Activated CD4-positive, alpha-beta memory T cell treated with anti-CD3 and anti-CD28 coated beads for 36 hours (primary cell): ENCODE measurements at places on chromosomes 7 and 10. TPM values are rescaled to one million over a fixed set of nuclear protein-coding genes. Genes with fewer than 3 reads are reported as not detected.

- H3K4me1 ChIP-seq = no peaks in the 10 kb centered on the region
- H3K27me3 ChIP-seq = no peaks in the 10 kb centered on the region
- no peak for DNase-seq
- no peak overlapping the region for H3K4me3 ChIP-seq
- no peaks in the 10 kb centered on the region for H3K36me3 ChIP-seq
- H3K27ac ChIP-seq = no peak overlapping the region
These were observed 234.3 kb upstream of the PHF14 start for GRCh38 chr7:10739401-10739800.

DNA sequence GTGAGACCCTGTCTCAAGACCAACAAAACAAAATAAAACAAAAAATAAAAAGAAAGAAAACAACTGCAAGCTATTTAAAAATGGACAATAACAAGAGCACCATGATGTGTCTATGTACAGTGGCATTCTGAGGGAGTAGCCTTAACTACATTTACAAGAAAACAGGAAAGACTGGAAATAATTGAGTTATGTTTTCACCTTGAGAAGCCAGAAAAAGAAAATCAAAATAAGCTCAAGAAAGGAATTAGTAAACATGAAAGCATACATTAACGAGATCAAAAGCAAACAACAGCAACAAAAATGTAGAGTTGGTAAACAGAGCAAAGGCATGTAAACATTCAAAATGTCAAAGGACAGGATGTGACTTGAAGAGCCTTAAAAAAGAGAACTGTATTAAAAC is 36.7 kb downstream of the TEX36 start:
- no peak overlapping the region for H3K4me3 ChIP-seq
- no peaks in the 10 kb centered on the region for H3K4me1 ChIP-seq
- no peak overlapping the region for H3K27ac ChIP-seq
- H3K27me3 ChIP-seq = peaks cover 6% of the 10 kb centered on the region

The PRTFDC1 gene
- total RNA-seq = 0.41 TPM

The OR2A42 gene
- total RNA-seq = not detected

DNA sequence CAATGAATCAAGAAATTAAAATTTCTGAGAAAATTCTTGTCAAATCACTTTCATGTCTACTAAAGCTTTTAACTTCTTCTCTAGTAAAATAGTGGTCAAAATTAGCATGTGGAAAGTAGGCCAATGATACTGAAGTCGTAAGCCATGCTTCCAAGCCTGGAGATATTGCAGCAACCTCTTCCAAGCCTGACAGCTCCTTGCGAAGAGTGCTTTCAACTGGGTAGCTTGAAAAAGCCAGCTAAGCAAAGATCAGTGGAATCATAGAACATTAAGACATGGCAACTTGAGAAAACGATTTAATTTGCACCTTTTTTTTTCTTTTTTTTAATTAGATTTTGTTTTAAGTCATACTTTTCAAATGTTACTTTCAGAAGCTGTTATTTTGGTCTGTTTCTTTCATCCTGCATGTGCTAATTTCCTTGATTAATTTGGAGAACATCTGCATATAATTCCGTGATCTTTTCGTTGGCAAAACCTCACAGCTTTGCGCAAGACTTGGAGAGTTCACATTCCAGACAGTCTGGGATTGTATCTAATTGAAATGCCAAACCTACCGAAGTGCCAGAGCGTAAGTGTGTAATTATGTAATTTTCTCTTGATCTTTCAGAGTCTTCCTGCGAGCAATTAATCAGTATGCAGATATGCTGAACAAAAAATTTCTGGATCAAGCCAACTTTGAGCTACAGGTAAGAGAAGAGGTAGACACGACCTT is 142.2 kb upstream of the INSYN2A start:
- H3K27me3 ChIP-seq = peaks cover 2% of the 10 kb centered on the region
- DNase-seq = no peak
- H3K36me3 ChIP-seq = no peaks in the 10 kb centered on the region

DNA sequence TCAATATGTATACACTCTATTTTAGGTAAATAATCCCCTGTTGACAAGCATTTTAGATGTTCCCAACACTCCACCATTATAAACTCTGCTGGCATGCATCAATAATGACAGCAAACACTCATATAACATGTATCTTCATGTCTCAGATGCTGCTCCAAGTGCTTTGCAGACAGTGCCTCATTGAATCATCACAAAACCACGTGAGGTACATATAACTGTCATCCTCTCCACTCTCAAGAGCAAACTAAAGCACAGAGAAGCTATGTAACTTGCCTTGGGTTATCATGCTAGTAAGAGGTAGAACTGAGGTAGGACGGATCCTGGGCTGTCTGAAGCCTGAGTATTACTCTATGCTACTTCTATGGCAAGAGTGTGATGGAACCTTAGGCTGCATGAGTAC is 72.5 kb upstream of the GSDME start:
- no peak overlapping the region for H3K27ac ChIP-seq
- no peak overlapping the region for H3K4me3 ChIP-seq
- H3K4me1 ChIP-seq = peaks cover 63% of the 10 kb centered on the region
- DNase-seq = peak; percentile 20
